ENCODE measurements at places on chromosomes 13 and 19.

DNA sequence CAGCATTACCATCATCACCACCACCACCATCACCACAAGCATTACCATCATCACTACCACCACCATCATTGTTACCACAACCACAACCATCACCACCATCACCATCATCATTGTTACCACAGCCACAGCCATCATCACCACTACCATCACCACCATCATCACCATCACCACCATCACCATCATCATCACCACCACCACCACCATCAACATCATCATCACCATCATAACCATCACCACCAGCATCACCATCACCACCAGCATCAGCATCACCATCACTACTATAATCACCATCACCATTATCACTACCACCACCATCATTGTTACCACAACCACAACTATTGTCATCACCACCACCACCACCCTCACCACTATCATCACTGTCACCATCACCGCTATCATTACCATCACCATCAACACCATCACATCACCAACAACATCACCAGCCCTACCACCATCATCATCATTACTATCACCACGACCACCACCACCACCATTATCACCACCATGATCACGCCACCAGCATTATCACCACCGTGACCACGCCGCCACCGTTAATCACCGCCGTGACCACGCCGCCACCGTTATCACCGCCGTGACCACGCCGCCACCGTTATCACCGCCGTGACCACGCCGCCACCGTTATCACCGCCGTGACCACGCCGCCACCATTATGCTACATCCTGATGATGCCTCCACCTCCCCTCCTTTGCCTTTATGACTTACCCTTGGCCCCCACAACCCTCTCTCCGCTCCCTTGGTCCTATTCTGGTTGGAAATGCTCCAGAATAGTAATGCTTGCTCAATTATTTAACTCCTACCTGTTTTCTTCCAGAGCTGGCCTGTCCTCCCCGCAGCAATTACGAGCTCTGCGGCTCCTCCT, 10.0 kb upstream of the FXYD3 start:
- no peak for DNase-seq

GRCh38 chr13:27259831-27260230, 8.5 kb downstream of the RPL21 start:
- no peak for DNase-seq

DNA sequence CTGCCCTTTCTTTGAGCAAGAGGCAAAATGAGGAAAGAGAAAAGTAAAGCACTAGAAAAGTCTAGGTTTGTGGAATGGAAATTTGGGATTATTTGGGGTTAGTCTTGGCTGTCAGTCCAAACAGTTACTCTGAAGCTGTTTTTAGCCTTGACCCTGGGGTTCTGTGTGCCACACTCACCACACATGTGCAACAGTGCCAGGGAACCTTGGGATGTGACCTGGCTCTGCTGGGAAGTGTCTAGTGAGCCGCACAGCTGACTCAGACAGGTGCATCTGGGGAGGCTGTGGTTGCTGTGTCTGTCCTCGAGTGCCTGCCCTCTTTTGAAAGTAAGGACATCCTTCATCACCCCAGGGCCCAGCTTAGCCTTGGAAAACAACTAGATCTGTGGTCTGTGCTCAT, 15.8 kb downstream of the MICOS13 start:
- no peak for DNase-seq

- no peak for DNase-seq
These were observed 290.1 kb upstream of the TSHZ3 start for GRCh38 chr19:31639306-31639705.

GRCh38 chr19:7916103-7916954, 1.7 kb downstream of the TGFBR3L start:
- no peak for DNase-seq

DNA sequence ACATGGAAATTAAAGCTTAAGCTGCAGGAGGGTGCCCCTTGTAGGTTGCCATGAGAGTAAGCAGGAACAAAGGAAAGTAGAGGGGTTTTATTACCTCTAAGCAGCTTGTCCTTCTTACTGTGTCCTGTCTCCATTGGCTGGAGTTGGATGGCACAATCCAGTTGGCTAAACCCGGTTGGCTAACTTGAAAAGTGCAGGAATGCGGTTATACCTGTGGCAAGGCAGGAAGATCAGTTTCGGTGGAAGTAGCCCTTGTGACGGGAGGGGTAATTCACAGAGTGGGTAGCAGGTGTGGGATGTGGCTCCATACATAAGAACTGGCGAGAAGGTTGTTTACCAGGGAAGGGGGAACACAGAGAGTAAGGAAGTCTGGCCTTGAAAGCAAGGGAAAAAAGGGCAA, 3.2 kb downstream of the ZNF726 start:
- no peak for DNase-seq

DNA sequence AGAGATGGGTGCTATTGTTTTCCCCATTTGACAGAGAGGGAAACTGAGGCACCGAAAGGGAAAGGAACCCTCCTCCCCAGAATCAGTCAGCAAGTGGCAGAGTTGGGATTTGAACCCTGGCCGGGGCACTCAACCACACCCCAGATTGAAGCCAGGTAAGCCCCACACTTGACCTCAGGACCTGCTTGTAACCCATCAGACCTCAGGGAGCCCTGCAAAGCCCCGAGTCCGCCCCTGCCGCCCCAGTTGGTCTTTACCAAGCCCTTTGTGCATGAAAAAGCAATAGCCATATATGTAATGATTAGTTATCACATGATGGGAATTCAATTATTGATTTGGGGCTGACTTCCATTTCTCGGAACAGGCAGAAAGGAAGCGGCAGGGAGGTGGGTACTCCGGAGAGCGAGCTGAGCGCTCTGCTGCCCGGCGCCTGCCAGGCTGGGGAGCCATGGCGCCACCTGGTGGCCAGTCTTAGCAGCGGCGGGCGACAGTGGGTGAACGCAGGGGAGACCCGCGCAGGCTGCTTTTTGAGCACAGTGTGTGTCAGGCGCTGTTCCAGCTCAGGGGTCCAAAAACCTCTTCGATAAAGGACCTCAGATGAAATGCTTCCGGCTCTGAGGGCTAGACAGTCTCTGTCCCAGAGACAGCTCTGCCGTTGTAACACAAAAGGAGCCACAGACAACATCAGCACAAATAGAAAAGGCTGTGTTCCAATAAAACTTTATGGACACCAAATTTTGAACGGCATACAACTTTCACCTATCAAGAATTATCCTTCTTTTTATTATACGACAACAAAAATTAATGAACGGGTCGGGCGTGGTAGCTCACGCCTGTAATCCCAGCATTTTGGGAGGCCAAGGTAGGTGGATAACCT, 82.9 kb upstream of the CACNA1A start:
- peak; percentile 70 for DNase-seq

GRCh38 chr19:12667731-12668302, 1.2 kb downstream of the WDR83 start:
- no peak for DNase-seq

- no peak for DNase-seq
These were observed 159.5 kb upstream of the STARD13 start for GRCh38 chr13:33445024-33445423.

GRCh38 chr19:35365303-35365702, 5.6 kb upstream of the GPR42 start:
- no peak for DNase-seq

- no peak for DNase-seq
These were observed 63.8 kb upstream of the RXFP2 start for GRCh38 chr13:31675440-31675953.

- no peak for DNase-seq
These were observed 151.6 kb downstream of the ZIC5 start for GRCh38 chr13:99819967-99820366.

DNA sequence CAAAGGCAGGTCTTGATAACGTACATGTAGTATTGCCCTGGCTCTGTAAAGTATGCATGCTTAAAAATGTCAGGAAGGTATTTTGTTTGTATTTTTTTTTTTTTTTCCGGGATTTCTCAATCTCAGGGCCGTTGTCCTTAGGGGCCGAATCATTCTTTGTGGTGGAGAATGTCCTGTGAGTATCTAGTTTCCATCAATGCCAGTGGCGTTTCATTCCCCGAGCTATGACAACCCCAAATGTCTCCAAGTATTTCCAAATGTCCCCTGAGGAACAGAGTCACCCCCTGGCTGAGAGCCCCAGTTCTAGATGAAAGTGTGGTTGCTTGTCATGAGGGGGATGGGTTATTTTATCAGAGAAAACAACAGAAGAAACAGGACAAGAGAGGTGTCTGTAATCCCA, 68.7 kb downstream of the ACSBG2 start:
- no peak for DNase-seq

DNA sequence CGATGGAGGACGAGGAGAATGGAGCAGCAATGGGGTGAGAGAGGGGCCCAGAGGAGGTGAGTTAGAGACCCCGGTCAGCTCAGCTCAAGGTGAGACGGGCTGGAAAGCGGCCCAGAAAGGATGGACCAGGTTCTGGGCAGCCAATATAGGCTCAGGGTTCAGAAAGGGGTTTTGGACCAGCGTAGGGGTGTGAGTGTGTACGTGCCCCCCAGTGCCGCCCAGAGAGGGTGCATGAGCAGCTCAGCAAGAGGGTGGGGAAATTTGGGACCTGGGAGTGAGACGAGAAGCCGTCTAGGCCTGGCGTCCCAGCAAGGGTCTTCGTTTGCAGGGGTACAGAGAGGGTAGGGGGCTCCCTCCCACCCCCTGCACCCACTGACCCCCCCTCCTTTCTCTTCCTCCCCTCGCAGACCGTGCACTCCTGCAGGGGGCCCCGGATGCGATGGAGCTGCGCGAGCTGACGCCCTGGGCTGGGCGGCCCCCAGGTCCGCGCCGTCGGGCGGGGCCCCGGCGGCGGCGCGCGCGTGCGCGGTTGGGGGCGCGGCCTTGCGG, 12.1 kb downstream of the FUT6 start:
- DNase-seq: no peak

- DNase-seq: no peak
These were observed 358.9 kb downstream of the DLEU7 start for GRCh38 chr13:50484472-50485113.

DNA sequence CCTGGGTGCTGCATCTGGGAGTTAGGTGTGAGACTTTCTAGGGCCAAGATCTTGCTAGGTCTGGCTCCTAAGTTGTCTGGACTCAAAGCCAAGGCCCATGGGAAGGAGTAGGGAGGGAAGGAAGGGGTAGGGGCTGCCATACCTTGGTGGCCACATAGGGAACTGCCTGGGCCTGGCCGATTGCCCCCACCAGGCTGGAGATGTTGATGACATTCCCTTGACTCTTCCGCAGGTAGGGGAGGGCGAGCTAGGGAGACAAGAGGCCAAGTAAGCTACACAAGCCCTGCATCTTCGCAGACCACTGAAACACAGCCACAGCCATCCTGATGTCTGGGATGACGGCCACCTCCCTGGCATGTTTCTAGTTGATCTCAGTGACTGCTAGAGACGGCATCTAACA, 4.1 kb upstream of the BCAT2 start:
- DNase-seq: no peak

Measured in stimulated activated CD8-positive, alpha-beta memory T cell treated with anti-CD3 and anti-CD28 coated beads, Interleukin-2, amount 100 ng/mL, for 1 hour (primary cell).